ENCODE measurements at places on chromosomes 4 and X.

- DNase-seq = no peak
These were observed 27.6 kb downstream of the CLNK start for GRCh38 chr4:10656988-10657387.

DNA sequence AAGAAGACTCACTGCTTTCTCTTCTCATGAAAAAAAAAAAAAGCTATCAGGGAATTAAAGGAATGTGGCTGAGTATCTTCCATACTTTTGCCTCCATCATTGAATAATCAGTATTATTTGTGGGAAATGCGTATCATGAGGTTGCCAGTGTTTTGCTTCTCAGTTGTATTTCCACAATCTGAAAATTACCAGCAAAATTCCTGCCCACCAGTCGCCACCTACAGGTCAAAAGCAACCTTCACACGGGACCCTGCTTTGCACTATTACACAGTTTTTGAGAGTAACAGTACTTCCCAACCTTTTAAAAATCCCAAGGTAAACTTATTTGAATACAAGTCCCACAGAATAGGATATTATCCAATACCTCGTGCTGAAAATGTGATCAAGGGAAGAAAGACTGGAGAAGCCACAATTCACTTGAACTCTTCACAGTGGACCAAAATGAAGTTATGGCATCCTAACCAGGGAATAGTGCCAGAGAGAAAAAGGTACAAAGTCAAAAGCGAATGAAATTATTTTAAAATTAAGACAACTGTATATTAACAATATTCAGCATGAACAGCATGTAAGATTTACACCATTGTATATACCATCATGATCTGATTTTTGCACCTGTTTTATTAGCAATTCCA is 30.4 kb downstream of the PGRMC1 start:
- no peak for DNase-seq

- DNase-seq = no peak
These were observed 2.3 kb downstream of the GPR174 start for GRCh38 chrX:79146640-79147390.

DNA sequence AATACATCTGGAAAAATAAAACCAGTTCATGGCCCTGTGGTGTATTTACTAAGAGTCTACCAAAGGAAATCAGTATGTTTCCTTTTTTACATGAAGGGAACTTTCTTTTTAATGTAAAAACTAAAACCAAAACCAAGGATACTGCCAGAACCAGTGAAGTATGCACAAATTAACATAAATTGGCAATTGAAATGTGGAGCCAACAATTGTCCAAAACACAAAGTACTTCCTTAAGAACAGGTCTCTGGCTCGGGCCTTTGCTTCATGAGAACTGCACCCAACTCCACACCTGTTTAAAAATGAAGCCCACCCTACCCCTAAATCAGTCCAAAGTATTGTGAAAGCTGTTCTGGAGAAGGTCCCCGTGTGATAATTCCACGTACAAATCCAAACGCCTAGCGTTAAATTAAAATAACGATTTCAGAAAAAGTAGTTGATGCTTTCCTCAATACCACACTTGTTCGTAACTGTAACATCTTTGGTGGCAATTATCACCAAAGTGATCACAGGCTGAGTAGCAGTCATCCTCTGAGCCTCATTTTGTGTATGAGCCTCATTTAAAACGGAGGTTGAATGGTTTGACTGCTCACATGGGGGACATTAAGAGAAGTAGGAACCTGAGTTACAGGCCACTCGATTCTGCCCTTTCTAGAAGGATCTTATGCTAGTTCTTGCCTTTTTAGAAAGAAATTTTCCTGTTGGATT is 93.0 kb downstream of the GEMIN8 start:
- no peak for DNase-seq

GRCh38 chr4:119897260-119897659 is 169.4 kb downstream of the MAD2L1 start:
- no peak for DNase-seq

GRCh38 chrX:153874366-153875125 is 11.4 kb downstream of the L1CAM start:
- no peak for DNase-seq

DNA sequence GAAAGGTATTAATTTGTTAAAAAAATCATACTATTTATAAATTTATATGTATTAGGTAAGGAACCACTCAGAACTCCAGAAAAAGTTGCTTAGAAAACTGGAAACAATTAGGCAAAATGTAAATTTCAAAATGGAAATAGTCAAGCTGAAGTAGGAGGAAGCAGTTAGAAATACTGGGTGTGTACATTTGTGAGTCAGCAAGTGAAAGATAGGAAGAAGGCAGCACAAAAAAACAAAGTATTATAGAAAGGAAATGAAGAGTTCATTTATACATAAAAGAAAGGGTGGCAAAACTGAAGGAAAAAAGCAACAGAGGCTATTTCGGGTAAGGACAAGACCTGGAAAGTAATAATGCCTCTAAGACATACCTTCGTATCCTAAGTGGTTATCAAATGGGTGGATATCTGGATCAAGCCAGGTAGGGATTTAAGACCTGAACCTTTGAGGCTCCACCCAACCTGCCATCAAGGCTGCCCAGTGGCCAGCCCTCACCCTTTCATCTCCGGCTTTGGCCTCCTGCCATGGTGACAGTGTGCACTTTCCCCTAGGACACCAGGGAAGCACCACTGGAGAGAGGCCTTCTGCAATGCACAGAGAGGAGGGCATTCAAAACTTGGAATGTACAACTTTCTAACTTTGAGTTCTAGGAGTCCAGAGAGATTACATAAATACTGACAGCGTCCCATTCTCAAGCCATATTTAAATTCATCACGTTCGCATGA is at the start of gene LRRC66:
Gene LRRC66, minus strand, starts transcription at position 428 of the 722 bp plus-strand sequence. CDS start 2,750 bp downstream, outside the sequence.
- DNase-seq = no peak

- DNase-seq = no peak
These were observed 235.9 kb downstream of the CPXCR1 start for GRCh38 chrX:88982933-88983332.

- no peak for DNase-seq
These were observed 81.2 kb downstream of the CXXC4 start for GRCh38 chr4:104413487-104413886.

- no peak for DNase-seq
These were observed 93.6 kb downstream of the IRF2 start for GRCh38 chr4:184380707-184381106.

DNA sequence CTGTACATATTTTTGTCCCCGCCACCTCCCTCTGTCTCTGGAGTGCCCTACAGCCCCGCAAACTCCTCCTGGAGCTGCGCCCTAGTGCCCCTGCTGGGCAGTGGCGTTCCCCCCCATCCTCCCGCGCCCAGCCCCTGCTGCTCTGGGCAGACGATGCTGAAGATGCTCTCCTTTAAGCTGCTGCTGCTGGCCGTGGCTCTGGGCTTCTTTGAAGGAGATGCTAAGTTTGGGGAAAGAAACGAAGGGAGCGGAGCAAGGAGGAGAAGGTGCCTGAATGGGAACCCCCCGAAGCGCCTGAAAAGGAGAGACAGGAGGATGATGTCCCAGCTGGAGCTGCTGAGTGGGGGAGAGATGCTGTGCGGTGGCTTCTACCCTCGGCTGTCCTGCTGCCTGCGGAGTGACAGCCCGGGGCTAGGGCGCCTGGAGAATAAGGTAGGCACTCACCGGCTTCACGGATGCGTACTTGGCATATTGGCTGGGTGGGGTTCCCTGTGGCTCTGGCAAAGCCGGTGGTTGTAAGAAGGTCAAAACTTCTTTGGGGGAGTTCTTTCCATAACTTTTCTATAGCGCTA is 653 bp downstream of the HHIP start:
- DNase-seq = no peak

GRCh38 chrX:2502668-2503519 is 2.1 kb upstream of the DHRSX start:
- no peak for DNase-seq

DNA sequence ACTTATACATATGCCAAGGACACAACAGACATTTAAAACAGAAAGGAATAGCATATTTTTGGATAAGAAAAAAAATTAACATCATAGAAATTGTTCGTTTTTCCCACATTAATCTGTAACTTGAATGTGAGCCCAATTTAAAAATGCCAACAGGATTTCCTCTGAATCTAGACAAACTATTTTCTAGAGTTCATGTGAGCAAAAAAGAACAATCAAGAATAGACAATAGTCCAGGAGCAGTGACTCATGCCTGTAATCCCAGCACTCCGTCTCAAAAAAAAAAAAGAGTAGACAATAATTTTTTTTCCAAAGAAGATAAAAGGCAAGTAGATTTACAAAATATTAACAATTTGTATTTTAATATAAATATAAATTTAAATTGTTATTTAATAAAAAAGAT is 73.7 kb upstream of the DUSP21 start:
- no peak for DNase-seq

- DNase-seq = no peak
These were observed 26.5 kb downstream of the OTUD6A start for GRCh38 chrX:70088751-70089150.

- no peak for DNase-seq
These were observed 87.3 kb upstream of the ZNF81 start for GRCh38 chrX:47749185-47749967.

- no peak for DNase-seq
These were observed 298.8 kb upstream of the CTSO start for GRCh38 chr4:156252358-156252921.

- DNase-seq = no peak
These were observed 41.7 kb upstream of the CDKN2AIP start for GRCh38 chr4:183402771-183403170.

- no peak for DNase-seq
These were observed 440.9 kb downstream of the INPP4B start for GRCh38 chr4:142405021-142405694.

GRCh38 chr4:8307714-8308113 is 38.2 kb downstream of the HTRA3 start:
- no peak for DNase-seq

GRCh38 chr4:14359991-14360390 is 642.3 kb upstream of the CPEB2 start:
- no peak for DNase-seq

DNA sequence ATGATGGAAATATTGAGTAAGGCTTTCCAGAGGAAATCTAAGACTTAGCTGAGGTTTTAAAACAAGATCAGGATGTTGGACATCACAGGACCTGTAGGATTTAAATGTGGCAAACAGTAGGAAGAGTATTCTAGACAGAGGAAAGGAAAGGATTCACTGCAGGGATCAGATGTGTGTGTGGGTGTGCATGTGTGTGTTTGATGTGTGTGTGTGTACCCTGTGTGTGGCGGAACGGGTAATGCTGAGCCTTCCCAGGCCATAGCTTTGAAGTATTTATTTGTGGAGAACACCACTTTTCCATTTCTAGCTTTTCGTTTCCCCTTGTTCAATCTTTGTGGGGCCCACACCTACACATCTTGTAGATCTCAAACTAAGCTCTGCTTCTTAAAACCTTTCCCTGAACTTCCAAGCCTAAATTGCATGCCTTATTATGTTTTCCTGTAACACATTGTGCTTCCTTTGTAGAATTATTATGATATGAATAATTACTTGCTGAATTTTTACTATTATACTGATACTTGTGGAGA is 6.9 kb downstream of the GUCY1A1 start:
- DNase-seq = no peak

GRCh38 chrX:39946822-39947221 is 150.9 kb downstream of the BCOR start:
- no peak for DNase-seq

GRCh38 chr4:30768277-30768676 is 48.1 kb downstream of the PCDH7 start:
- no peak for DNase-seq

GRCh38 chr4:30912098-30912714 is 192.0 kb downstream of the PCDH7 start:
- DNase-seq = no peak

Measured in stimulated activated CD4-positive, alpha-beta T cell treated with anti-CD3 and anti-CD28 coated beads, Interleukin-1b, Interleukin-23, amount 100 ng/mL, for 1 hour (primary cell).